ENCODE measurements at places on chromosomes 11 and 22.
A peak's percentile ranks its signal among the peaks of the same experiment; 100 is the strongest.

DNA sequence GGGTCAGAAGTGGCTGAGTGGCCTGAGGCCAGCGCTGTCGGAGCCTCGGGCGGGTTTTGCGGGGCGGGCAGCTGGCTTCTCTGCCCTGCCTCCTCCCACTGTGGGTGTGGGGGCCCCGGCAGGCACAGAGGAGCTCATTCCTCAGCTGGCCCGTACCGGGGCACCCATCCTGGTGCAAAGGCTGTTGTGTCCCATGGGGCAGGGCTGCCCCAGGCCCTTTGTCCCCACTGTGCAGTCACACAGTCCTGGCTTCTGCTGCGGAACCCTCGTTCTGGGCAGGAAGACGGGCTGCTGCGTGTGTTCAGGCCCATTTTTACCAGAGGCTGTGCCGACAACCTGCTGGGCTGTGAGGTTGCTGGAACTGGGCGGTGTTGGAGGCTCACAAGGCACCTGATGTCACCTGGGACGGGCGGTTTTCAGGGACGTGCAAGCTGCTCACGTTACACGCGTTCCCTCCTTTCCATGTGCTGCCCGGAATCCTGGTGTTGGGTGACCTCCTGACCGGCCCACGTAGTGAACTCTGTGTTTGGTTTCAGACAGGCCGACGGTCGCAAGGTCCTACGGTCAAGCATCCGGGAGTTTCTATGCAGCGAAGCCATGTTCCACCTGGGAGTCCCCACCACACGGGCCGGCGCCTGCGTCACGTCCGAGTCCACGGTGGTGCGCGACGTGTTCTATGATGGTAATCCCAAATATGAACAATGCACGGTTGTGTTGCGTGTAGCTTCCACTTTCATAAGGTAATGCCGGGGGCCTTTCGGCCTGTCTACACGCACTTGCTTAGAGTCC is 5.2 kb downstream of the SELENOO start:
- no peak for DNase-seq

GRCh38 chr11:57648801-57649735 is 644 bp downstream of the YPEL4 start:
- DNase-seq, result no peak

- DNase-seq, result no peak
These were observed 25.4 kb upstream of the GRAMD1B start for GRCh38 chr11:123404676-123405075.

- no peak for DNase-seq
These were observed 8.2 kb downstream of the HORMAD2 start for GRCh38 chr22:30088468-30088867.

GRCh38 chr22:36029406-36029755 is 757 bp upstream of the RBFOX2 start:
- DNase-seq, result no peak

GRCh38 chr11:2531277-2531986 is 86.6 kb downstream of the KCNQ1 start:
- peak; percentile 70 for DNase-seq

- no peak for DNase-seq
These were observed 17.2 kb upstream of the CD59 start for GRCh38 chr11:33753304-33753967.

GRCh38 chr22:19691721-19692341 is 22.5 kb upstream of the SEPTIN5 start:
- DNase-seq, result no peak

DNA sequence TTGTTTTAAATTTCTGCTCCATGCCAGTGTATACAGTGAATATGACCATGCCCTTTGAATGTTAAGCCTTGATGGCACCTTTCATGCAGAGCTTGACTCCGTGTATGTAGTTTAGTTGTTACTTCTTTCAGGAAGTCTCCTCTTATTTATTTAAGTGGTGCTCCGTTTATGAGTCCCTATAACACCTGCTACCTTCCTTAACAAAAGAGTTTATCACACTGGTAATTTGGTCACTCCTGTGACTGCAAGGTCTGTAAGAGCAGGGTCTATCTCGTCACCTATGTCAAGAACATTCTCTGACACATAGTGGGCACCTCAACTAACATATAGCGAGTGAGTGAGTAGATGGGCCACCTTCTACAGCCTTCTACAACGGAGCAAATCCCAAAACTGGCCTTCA is 152.5 kb downstream of the CCDC34 start:
- DNase-seq, result no peak

DNA sequence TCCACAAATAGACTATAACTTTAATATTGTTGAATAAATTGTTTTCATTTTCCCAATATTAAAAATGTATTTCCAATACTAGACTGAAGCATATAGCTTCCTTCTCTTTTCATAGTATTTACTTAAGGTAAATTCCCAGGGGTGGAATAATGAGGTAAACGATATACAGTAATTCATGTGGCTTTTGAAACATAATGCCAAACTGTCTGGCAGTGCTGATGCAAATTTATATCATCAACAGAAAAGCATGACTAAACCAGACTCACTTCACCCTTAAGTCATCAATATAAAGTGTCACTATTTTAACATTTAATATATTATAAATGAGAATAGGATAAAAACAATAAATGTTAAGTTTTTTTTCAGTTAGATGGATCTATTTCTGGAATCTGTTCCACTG is 13.6 kb downstream of the C2CD3 start:
- no peak for DNase-seq

DNA sequence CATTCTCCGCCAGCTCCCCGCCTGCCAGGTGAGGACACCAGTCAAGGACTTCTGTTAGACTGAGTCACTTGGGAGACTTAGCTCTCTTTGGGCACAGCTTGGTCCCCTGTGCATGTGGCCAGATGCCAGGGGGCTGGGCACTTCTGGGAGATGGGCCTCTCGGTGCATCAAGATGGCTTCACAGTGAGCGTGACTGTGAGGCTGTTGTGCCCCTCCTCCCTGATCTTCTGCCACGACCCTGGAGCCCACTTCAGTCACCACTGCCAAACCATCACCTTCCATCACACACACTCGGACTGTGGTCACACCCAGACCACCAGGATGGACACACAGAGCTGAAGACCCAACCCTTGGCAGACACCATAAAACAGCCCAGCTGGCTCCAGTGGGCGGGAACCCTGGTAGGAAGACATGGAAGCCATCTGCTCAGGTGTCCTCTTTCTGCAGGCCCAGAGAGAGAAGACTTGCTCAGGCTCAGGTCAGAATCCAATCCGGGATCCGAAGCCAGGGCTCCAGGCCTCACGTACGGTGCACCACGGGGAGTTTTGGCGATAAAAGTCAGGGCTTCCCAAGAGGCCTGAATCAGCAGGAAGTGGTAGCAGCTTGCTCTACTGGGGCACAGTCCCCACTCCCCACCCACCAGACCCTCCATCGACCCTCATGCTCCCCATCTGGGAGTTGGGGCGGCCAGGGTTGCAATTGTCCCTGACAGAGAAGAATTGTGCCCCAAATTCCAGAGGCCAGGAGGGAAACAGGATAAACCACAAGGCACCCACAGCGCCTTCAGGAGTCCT is 29.8 kb upstream of the CD5 start:
- DNase-seq, result no peak

- DNase-seq, result no peak
These were observed 197.0 kb downstream of the CEP164 start for GRCh38 chr11:117524468-117525183.

DNA sequence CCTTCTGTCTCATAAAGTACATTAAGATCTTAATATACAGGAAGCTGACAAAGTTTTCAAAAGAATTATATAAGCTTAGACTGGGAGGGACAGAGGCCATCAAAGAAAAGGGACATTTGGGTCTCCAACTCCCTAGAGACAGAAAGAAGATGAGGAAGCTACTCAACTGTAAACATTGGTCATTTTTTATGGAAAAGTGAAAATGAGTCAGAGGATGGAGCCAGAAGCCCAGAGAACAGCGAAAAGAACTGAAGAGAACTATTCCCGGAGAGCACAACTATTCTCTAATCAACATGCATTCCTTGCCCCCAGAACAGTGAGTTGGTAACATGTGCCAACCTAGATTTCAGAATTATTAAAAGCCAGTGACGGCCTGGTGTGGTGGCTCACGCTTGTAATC is 779.3 kb downstream of the DLG2 start:
- no peak for DNase-seq

DNA sequence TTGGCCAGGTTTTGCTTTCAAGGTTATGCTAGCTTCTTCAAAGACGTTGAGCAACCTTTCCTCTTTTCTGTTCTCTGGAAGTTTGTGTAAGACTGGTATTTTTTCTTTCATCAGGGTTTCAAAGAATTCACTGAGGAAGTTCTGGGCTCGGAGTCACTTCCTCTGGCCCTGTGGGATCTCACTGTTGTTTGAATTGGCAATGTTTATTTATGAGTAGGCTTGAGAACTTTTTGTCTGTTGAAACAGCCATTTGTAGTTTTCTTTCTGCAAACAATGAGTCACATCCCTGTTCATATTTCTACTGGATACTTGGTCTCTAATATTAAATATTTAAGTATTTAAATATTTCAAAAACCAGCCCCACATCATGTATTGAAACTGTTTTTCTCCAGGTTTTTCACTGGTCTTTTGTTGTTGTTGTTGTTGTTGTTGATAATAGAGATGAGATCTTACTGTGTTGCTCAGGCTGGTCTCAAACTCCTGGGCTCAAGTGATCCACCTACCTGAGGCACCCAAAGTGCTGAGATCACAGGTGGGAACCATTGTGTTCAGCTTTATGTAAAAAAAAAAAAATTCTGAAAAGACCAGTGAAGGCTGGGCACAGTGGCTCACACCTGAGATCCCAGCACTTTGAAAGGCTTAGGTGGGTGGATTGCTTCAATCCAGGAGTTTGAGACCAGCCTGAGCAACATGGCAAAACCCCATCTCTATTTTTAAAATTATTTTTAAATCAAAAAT is 26.9 kb downstream of the SUSD2 start:
- no peak for DNase-seq

DNA sequence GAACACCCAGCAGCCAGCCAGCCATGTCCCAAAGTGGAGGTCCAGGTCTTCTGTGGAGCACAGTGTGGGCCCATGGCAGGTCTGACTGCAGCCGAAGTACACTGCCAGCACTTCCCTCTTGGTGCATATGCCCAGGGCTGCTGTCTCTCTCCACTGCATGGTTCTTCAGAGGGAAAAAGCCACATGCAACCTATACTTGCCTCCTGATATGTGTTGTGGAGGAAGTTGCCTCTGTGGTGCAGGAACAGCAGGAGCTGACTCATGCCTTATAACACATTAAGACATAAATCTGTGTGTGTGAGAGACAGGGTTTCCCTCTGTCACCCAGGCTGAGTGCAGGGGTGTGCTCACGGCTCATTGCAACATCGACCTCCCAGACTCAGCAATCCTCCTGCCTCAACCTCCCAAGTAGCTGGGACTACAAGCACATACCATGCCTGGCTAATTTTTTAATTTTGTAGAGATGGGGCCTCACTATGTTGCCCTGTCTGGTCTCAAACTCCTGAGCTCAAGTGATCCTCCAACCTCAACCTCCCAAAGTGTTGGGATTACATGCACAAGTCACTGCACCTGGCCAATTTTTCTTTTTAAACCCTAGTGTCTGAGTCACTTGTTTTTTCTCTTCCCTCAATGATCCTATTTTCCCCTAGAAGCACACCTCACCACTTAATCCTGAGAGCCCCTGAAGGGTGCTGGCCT is 98.8 kb downstream of the MPPED2 start:
- no peak for DNase-seq

GRCh38 chr11:11733246-11733747 is 108.5 kb upstream of the USP47 start:
- no peak for DNase-seq

DNA sequence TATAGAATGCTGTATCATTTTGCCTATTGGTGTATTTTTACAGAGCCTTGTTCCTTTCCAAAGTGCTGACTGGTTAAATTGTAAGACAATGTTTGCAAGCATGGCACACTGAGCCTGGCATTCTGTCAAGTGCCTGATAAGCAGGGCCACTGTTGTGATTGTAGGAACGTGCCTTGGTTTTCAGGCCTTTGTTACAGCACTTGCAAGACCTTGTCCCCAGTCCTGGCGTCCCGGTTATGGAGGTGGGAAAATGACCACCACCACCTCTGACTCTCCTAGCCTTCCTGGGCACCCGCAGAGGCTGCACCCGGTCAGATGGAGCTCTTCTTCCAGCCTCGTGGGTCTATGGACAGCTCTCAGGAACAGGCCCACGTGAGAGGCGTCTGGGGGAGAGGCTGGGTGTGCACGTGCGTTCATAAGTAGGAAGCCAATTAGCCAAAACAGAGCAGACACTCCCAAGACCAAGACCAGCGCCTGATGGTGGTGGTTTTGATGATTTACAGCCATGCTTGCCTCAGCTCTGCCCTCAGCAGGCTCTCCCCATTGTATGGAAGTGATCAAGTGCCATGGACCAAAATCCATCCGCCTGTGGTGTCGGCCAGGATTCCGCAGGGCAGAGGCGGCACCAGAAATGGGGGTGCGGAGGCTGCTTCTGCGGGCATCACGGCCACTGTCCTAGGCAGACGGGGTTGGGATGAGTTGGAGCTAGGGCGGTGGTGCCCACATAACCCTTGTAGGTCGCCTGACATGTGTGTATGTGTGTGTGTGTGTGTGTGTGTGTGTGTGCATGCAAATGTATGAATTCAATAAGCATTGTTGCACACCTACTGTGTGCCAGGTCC is 89.8 kb downstream of the RTL6 start:
- no peak for DNase-seq

- no peak for DNase-seq
These were observed 49.7 kb downstream of the ADAMTS15 start for GRCh38 chr11:130498181-130498580.

- DNase-seq, result no peak
These were observed 78.9 kb downstream of the NTM start for GRCh38 chr11:131449036-131450019.

GRCh38 chr11:65912845-65913244 is 6.0 kb downstream of the C11orf68 start:
- no peak for DNase-seq

GRCh38 chr11:68038718-68039525 is at the start of gene TCIRG1:
TCIRG1 (plus strand) TSS chr11:68039025; CDS start chr11:68041272, 2,247 bp downstream.
- DNase-seq, result peak; percentile 49

- no peak for DNase-seq
These were observed 157.1 kb downstream of the BLID start for GRCh38 chr11:121958971-121959325.

DNA sequence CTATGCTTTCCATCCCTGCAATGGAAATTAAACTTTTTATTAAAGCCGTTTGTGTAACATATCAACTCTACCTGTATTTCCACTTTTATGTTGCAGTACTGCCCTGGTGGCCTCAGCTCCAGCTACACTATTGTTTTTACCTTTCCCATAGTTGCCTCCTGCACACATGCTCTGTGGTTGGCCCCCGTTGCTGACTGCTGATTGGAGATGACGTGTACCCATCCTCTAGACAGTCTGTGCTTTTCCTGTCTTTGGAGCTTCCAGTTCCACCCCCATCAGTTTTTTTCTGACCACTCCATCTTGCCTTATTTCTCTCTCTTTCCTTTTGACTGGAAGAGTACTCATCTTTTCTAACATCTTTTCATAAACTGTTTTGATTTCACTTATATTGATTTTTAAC is 123.8 kb downstream of the TEAD1 start:
- DNase-seq, result no peak

- DNase-seq, result no peak
These were observed 39.6 kb downstream of the PDE2A start for GRCh38 chr11:72634472-72635095.
